IMR-90 (cell line): ENCODE measurements at places on chromosomes 1 and 21.

GRCh38 chr21:36692835-36693488 is 6.0 kb upstream of the SIM2 start:
- no peak for DNase-seq

DNA sequence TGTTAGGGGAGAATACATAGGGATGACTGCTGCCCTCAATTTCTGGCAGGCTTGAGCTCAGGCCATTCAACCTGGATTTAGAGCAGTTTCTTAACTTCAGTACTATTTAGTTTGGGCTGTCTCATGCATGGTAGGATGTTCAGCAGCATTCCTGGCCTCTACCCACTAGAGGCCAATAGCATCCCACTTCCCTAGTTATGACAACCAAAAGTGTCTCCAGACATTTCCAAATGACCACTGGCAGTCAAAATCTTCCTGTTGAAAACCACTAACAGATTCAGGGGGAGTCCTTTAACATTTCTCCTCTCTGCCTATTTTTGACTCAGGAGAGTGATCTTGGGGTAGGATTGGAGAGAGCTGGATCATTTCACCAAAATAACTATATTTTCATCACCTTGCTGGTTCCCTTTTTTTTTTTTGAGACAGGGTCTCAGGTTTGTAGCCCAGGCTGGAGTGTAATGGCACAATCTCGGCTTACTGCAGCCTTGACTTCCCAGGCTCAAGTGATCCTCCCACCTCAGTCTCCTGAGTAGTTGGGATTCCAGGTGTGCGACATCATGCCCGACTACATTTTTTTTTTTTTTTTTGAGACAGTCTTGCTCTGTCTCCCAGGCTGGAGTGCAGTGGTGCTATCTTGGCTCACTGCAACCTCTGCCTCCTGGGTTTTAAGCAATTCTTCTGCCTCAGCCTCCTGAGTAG is 8.7 kb downstream of the GNAT2 start:
- peak; percentile 72 for DNase-seq

DNA sequence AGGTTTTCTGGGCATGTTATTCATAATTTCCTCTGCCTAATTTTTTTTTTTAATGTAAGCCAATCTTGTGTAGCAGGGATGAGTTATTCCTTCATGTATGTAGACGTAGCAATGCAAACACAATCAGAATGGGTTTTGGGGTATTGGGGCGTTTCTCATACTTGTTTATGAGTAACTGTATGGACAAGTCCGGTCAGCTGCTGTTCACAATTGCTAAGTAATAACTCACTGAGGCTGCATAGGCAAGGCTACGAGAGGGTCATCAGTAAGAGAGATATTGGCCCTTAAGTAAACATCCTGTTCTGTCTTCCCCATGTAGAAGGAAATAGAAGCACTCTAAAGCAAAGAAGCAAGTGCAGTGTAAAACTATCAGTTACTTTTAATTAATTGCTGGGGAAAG is 9.5 kb upstream of the TARS2 start:
- peak; percentile 85 for DNase-seq

GRCh38 chr1:161943737-161944136 is 79.9 kb downstream of the OLFML2B start:
- no peak for DNase-seq

GRCh38 chr1:207833381-207833780 is 77.5 kb downstream of the CD34 start:
- no peak for DNase-seq

DNA sequence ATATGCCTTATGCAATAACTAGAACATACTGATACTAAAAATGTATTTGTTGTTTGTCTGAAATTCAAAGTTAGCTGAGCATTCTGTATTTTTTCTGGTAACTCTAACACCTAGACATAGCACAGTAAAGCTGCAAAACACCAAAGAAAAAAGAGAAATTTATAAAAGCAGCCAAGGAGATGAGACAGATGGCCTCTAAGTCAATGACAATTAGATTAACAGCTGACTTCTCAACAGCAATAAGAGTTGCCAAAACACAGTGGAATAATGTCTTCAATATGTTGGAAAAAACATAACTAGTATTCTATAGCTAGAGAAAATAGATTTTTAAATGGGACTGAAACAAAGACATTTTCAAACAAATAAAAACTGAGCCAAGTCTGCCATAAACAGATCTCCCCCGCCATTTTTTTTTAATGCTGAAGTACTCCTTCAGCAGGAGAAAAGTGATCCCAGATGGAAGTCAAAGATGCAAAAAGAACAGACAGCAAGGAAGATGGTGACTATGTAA is 81.3 kb downstream of the SYF2 start:
- no peak for DNase-seq

DNA sequence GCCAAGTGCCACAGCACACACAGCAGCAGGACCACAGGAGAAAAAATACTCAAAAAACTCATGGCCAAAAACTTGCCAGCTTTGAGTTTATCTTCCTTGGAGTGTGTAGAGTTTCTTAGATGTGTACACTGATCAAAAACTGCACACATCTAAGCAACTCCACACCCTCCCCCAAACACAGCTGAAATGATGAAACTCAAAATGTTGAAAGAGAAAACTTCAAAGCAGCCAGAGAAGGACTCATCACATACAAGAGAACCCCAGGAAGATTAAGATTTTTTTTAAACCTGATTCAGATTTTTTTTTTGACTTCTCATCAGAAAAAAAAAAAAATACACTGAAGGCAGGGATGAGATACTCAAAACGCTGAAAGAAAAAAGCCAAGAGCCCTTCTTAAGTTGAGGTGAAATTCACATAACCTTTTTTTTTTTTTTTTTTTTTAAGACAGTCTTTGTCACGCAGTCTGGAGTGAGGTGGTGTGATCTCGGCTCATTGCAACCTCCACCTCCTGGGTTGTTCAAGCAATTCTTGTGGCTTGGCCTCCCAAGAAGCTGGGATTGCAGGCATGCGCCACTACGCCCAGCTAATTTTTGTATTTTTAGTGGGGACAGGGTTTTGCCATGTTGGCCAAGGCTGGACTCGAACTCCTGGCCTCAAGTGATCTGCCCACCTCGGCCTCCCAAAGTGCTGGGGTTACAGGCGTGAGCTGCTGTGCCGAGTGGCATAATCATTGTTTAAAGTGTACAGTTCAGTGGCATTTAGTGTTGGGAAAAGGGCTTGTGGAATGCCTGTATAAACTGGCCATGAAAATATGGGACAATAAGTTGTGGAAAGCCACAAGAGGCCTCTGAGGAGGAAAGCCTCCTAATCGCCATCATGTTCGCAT is 20.9 kb upstream of the PDXK start:
- peak; percentile 21 for DNase-seq

DNA sequence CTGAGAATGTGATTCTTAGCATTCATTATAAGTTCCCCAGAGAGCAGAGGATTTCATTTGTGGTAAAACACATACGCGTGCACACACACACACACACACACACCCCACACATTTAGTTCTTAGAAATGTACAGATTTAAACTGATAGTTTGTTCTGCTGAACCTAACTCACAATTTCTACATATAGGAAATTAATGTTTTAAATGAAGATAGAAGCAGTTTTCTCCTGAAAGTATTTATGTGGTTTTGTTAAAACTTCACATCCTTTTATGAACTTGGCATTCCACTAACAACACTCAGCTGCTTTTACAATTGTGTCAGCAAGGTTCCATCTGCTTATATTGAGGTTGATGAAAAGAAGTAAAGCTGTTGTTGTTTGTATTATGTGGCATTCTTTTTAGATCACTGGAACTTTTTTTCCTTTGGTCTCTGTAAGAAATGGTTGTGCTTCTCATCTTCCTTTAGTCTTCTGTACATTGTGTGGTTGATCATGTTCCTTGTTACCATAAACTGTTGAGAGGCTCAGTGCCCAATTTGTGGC is 41.6 kb downstream of the AK4 start:
- peak; percentile 44 for DNase-seq

DNA sequence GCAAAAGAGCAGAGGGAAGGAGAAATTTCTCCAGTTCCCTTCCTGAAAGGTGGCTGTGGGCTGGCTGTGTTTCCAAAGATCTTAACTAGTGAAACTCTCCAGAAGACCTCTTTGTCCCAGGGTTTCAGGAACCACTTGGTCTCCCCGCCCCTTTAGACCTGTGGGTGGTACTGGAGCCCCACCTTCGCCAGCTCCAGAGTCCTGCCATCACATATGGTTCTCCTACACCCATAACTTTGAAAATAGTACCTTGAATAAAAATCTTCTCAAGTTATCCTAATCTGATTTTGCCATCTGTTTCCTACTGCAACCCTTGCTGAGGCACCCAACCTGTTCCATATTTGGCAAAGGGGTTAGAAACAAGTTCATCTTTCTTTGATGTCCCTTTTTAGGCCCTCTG is 303.9 kb downstream of the SEC16B start:
- no peak for DNase-seq

DNA sequence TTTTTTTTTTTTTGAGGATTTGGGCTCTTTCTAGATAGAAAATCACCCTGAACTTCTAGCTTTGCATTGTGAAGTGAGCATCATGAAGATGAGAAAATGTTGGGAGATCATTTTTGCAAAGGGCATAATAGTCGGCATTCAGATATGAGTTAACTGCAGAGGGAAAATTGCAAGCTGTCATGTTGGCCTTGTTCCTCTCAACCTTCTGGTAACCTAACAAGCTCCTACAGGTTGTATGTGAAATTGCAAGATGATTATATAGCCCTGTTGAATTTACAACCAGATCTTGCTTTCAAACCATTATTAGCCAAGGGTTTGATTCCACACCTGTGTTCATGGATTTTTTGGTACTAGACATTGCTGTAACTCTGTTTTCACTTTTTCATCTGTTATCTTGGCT is 2.2 kb downstream of the ELOA start:
- peak; percentile 62 for DNase-seq

DNA sequence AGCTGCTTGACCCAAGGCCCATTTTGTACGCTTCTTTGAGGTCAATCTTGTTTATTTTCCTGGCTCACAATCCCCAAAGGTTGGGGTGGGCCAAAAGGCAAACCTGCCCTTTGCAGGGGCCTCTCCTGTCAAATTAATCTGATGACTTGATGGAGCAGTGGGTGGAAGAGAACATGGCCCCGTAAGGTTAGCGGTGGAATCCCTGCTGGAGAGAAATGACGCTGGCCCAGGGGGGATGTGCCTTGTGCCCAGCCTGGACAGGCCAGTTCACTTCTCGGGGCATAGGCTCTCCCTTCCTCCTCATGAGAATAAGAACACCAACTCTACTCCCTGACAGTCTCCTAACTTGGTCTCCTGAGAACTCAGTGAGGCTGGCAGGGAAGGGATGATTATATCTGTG is 40.5 kb downstream of the C1orf198 start:
- no peak for DNase-seq

DNA sequence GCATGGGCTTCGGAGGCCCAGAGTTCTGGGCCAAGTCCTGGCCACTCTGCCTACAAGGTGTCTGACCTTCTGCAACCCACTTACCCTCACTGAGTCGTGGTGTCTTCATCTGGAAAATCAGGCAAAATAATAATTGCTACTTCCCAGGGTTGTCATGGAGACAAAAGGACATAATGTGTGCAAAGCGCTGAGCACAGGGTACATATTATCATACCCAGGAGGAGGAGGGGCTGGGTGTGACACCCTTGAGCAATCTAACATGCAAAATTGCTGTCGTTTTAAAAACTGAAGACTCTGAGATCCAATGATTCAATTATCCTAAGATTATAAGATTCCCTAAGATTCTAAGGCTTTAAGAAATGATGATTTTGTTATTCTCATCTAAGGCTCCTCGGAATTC is 459.5 kb downstream of the PTPRU start:
- no peak for DNase-seq

DNA sequence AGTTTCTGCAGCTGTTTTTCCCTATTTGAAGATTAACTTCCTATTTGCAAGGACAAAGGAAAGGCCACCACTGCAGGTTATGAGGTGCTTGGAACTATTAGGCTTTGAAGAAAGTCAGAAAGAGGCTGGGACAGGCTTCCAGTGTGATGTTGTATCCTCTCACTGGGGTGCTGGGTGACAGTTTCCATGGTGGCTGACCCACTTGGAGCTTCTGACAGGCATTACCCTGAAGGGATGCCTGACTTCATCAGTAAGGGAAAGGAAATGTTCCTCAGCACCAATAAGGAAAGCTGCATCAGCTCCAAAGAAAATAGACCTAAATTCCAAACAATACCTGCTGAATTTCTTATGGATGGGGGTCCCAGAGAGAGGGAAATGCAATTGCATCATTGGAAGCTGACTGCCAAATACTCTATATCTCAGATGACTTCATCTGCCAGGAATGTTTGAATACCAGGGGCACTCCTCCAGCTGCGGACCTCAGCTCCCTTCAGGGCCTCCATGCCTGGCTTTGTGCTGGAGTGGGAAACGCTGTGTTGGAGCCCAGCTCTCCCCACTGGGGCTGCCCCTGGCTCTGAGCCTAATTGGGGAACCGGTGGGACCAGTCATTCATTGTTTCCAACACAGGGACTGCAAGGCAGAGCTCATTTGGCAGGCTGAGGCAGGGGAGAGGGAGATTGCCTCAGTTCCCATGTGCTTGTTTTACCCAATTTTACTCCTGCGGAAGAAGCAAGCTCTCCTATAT is 76.6 kb downstream of the RGL1 start:
- peak; percentile 86 for DNase-seq

- no peak for DNase-seq
Measured at GRCh38 chr1:245428681-245429080, 273.9 kb downstream of the KIF26B start.

DNA sequence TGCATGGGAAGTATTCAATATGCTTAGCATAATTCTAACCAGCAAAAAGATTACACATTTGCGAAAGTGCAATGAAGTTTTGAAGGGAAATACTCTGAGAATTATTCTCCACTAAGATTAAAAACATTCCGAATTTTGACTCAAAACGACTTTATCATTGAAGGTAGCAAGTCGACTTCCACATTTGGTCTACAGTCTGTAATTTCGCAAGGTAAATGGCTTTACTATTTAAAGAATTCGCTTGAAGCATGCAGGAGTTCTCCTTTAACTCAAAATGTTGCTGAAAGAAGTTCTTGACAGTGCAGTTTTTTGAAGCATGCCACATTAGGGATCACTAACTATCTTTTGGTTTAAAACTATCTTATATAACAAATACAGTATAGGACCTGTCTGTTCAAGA is 161.0 kb upstream of the HP1BP3 start:
- no peak for DNase-seq

DNA sequence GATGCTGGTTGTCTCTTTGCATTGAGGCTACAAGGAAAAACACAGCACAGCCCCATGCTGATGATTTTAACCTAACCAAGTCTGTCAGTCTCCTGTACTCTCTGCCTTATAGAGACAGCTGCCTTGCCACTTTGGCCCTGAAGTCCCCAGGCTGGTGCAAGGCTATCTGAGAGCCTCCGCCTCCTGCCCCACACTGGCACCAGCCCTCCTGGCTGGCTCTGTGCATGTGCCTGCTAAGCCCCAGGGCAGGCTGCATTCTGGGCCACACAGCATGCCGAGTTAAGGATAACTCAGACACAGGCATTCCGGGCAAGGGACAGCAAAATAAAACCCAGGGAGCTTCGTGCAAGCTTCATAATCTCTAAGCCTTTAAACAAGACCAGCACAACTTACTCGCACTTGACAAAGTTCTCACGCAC is 910 bp downstream of the RUNX1 start:
- no peak for DNase-seq
